HCT116 (cell line): ENCODE measurements at places on chromosomes 6 and 20.

GRCh38 chr20:38892091-38892981 is 33.9 kb upstream of the FAM83D start:
- DNase-seq, result no peak

- no peak for DNase-seq
Measured at GRCh38 chr6:17413313-17413750, 19.9 kb downstream of the CAP2 start.

DNA sequence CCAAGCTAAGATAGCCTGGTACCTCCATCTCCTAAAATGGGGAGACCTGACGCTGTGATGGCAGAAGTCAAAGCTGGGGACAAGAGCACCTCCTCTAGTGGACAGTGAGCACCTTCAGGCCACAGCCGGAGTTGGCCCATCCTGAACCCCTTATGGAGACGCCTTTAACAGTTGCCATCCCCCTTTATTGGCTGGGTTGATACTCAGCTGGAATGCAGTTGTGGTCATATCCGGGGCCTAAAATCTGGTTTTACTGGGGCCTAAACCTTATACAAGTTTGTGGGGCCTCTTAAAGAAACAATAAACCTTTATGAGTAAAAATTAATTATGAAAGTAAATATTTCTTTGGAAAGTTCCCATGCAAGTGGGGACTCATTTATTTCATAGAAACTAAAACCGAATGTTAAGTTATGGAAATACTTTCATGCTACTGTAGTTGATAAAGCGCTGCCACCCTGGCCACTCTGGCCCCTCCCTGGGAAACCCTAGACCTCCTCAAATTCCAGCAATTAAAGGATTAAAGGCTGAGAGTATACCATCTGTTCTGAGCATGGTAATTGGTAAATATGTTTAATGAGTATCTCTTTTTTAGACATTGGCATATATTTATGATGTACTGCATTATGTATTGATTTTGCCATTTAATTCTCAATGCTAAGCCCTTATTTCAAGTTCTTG is 95.1 kb upstream of the SASH1 start:
- no peak for DNase-seq

DNA sequence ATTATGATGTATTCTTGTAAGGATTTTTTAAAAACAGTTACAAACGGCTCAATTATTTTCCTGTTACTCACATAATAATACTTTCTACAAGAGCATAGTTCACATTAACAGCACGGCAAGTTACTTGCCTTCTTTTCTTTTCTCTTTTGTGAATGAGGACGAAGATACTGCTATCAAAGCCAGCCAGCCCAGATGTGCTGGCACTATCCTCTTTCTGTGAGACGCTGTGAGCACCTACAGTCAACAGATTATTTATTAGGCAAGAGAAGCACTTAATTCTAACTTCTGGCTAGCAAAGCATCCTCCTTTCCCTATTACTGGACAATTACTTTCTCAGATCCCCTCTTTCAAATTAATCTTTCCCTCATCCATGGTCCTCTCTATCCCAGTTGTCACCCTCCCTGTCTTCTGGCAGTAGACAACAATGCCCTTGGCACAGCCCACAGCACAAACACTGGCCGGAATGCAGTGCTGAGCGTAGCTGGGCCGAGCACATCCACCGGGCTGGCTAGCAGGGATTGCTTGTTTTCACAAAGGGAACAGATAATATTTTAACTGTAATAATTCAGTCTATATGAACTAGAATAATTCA is 262.1 kb downstream of the FOXC1 start:
- DNase-seq, result no peak

DNA sequence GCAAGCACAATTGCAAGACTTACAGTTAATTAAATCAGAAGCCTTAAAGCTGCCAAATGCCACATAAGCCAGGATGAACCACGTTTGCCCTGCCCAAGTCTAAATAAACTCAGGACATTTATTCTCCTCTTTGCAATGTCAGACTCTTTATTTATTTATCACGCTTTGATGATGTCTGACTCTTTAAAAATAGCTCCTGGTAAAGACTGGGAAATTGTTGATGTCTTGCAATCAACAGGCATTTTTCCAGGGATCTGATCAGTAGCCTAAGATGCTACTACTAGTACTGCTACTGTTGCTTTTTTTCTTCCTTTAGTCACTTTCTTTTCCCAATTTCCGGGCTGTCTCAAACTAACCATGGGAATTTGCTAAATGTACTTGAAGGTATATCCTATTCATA is 365.8 kb upstream of the MARCKS start:
- no peak for DNase-seq

- no peak for DNase-seq
Measured at GRCh38 chr20:15930311-15931305, 642.6 kb downstream of the KIF16B start.

DNA sequence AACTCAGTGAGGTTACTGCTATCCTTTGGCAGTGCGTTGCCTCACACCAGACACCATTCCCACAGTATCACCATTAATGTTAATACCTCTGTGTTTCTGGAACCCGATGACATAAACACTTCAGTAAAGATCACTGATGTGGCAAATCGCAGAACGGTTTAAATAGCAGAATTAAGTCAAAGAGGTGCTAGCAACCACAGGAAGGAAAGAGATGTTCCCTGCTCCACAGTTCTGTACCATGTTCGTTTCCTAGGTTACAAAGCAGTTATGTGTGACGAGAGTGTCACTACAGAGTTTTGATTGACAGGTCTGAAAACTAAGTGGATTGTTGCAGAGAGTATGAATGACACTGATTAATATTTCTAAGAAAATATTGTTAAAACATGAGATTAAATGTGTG is 272.3 kb downstream of the KHDRBS2 start:
- DNase-seq, result no peak

- no peak for DNase-seq
Measured at GRCh38 chr6:116395647-116396046, 24.9 kb downstream of the DSE start.

- DNase-seq, result no peak
Measured at GRCh38 chr20:13865791-13866351, 81.0 kb downstream of the NDUFAF5 start.

DNA sequence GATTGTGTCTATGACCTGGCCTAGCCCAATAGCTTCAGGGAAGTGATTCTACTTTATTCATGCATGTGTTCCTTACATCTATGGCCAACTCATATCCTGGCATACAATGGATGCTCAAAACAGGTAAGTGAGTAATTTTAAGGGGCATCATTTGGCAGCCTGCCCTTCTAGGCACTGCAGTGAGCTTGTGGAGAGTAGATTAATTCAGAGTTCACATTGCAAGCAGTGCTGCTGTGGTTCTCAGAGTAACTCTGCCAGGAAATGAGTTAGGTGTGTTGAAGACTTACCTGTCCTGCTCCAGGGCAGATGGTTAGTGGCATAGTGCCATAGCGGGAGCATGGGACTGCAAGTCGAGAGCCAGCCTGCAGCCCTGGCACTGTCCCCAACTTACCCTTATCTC is 158.0 kb downstream of the SCP2D1 start:
- no peak for DNase-seq

DNA sequence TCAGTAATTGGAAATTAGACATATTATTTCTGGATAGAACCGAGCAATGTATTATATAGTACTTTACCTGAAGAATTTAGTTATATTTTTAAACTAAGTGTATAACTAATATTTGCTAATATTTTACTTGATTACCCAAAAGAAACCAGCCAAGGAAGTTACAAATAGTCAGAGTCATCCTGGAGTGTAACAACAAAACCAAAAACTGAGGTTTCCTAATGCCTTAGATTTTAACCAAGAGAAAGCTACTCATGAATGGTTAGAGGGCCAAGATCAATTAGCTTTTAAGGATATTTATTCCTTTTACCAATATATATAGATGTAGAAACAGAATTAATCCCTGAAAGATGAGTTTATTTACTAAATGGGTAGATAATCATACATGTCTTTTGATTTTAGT is 26.0 kb downstream of the TAB2 start:
- DNase-seq, result no peak

DNA sequence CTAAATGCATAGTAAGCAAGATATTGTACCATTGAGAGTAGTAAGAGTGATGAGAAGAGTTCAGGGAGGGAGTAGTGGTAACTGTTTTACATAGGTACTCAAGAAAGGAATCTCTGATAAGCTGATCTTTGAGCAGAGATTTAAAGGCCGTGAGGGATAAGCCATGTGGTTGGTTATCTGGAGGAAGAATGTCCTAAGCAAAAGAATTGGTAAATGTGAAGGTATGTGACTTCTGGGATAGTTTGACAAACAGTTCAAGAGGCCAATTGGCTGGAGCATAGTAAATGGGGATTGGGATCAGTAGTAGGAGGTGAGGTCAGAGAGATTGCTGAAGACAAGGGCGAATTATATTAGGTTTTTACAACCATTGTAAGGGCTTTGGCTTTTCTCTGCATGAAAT is 40.1 kb downstream of the PLCB1 start:
- no peak for DNase-seq

GRCh38 chr6:164640956-164641355 is 668.4 kb downstream of the C6orf118 start:
- DNase-seq, result no peak

GRCh38 chr20:45813006-45813340 is 529 bp downstream of the UBE2C start:
- DNase-seq, result no peak

DNA sequence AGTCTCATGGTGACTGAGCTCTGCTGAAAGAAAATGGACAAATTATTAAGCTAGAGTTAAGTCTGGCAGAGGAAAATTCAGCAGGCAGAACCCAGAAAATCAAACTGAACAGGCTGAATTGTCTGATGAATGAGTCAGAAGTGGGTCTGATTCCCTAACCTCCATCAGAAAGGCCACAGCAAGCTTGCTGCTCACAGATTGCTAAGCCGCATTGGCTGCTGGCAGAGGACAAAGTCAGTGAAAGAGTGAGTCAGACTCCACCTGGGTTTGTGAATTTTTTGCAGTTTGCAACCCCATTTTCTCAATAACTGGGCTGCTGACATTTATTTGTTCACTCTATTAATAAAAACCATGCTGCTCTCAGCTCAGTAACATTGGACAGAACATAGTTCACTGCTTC is 191.3 kb downstream of the EPM2A start:
- peak; percentile 16 for DNase-seq

- no peak for DNase-seq
Measured at GRCh38 chr6:119499797-119500196, 150.2 kb upstream of the MAN1A1 start.

DNA sequence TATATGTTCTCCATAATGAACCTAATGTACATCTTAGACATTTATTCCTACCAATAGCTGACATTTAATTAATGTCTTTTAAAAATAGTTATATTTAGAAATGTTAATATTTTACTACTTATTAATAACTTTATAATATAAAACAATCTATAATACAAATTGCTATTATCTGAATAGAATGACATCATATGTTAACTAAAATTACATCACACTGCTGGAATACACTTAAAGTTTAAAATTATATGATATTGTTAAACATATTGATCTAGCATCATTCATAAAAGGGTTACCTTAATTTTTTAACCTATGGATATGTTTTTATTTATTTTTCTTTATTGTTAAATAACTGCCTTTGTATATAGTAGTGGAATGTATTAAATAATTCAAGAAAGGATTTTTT is 660.2 kb upstream of the ADGRB3 start:
- DNase-seq, result no peak

- DNase-seq, result no peak
Measured at GRCh38 chr6:150640556-150641209, 41.0 kb downstream of the PLEKHG1 start.

- DNase-seq, result no peak
Measured at GRCh38 chr20:56411759-56412472, at the start of gene CASS4. CASS4 (plus strand) TSS chr20:56412260; CDS start chr20:56412459, 199 bp downstream.

DNA sequence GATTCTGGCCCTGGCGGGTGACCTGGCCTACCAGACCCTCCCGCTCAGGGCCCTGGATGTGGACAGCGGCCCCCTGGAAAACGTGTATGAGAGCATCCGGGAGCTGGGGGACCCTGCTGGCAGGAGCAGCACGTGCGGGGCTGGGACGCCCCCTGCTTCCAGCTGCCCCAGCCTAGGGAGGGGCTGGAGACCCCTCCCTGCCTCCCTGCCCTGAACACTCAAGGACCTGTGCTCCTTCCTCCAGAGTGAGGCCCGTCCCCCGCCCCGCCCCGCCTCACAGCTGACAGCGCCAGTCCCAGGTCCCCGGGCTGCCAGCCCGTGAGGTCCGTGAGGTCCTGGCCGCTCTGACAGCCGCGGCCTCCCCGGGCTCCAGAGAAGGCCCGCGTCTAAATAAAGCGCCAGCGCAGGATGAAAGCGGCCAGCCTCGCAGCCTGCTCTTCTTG is 868 bp upstream of the SLC2A4RG start:
- DNase-seq, result no peak

DNA sequence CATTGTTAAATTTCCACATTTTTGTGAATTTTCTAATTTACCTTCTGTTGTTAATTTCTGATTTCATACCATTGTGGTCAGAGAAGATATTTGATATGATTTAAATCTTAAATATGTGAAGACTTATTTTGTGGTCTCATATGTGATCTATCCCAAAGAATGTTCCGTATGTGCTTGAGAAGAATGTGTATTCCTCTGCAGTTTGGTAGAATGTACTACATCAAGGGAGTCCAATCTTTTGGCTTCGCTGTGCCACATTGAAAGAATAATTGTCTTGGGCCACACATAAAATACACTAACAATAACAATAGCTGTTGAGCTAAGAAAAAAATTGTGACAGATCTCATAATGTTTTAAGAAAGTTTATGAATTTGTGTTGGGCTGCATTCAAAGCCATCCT is 176.2 kb upstream of the PRND start:
- no peak for DNase-seq

- no peak for DNase-seq
Measured at GRCh38 chr6:114997813-114998292, 655.0 kb upstream of the HS3ST5 start.

GRCh38 chr6:145381941-145382340 is 353.4 kb downstream of the EPM2A start:
- no peak for DNase-seq

GRCh38 chr6:51349857-51350256 is 531.2 kb downstream of the TFAP2B start:
- no peak for DNase-seq

DNA sequence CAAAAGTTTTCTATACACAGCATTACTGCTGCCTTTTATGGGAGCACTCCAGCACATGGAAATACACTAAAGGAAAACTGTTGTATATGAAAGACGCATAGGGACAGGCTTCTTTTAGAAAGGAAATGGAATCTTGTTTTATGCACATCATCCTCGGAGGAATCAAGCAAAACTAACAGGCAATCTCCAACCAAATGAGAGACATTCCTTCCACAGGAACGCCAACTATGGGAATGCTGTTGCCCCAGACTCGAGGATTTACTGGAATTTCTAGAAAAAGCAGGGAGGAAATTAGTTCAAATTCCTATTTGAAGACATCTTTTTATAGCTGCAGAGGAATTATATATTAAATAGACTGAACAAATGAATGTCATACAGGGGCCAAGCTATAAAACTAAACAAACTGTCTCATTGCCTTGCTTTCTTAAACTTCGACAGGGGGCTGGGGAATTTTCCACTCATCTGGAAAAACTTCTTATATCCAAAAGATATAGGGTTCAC is 52.2 kb downstream of the LYRM4 start:
- DNase-seq, result no peak

DNA sequence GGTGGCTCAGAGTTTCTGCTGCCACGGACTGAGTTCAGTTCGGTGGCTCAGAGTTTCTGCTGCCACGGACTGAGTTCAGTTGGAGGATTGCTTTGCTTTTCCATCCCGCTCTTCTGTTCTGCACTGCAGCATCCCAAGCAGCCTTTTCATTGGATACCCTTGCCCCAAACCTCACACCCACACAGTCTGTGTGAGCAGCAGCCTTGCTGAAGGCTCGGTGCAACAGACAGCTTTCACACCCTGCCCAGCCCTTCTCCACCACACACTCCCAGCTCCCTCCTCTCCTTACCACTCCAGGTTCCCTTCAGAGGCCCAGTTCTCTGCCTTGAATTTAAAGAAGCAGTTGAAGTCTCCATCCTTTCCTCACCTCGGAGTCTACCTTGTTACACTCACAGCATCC is 52.5 kb upstream of the CHD6 start:
- DNase-seq, result no peak
